ENCODE measurements at places on chromosomes 2 and 18.

GRCh38 chr18:10514082-10514481 is 11.7 kb upstream of the NAPG start:
- no peak for DNase-seq

- no peak for DNase-seq
Observed at GRCh38 chr2:105325389-105325963, 4.1 kb downstream of the TGFBRAP1 start.

DNA sequence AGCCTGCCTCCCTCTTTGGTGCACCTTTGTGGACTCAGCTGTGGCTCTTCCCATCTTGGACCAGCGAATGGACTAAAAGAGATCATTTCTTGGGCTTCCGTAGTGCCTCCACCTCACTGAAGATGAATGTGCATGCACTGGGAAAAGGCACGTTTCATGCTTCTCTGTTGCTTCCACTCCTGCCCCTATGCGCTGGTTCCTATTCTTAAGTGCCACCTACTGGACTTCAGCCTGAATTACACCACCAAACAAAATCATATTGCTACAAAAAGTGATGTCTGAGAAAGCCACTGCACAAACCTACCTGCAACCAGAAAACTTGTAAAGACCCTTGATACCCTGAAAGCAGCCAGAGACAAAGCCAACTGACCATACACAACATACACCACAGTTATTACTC is 695.6 kb downstream of the TSN start:
- no peak for DNase-seq

DNA sequence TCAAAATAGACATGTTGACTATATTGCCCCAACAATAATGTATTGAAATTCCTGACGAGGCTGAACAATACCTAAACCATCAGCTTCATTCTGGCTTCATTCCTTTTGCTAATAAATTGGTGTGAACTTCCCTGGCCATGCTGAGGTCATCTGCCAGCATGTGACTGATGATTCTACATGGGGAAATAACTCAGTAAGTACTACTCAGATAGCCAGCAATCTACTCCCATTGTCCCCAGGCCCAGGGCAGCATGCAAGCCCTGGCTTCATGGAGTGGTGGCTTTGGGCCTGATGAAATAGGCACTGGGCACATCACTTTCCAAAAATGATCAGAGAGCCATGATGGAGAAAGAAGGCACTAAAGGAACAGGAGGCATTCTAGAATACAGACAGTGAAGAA is 468.5 kb upstream of the PIK3C3 start:
- DNase-seq, result no peak

GRCh38 chr2:12155303-12156051 is 409.0 kb downstream of the LPIN1 start:
- no peak for DNase-seq

DNA sequence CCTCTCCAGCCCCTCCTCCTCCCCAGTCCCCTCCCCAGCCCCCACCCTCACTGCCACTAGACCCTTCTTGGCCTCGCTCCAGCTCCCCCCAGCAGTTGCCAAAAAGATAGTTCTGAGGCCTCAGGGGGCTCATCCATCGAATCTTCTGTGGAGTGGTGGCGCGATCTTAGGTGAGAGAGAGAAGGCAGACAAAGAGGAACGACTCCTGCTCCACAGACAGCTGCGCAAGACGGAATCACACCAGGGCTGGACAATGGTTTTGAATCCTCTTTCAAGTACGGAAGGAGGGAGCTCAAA is 68.1 kb downstream of the LAMA3 start:
- DNase-seq, result no peak

- DNase-seq, result no peak
Observed at GRCh38 chr2:153388246-153388645, 90.3 kb downstream of the RPRM start.

GRCh38 chr2:9538000-9538507 is 17.6 kb downstream of the ADAM17 start:
- no peak for DNase-seq

- no peak for DNase-seq
Observed at GRCh38 chr2:38239452-38239851, 137.6 kb downstream of the ATL2 start.

- DNase-seq, result no peak
Observed at GRCh38 chr2:190079160-190079559, 16.6 kb upstream of the MSTN start.

- no peak for DNase-seq
Observed at GRCh38 chr2:121513597-121514333, 16.9 kb upstream of the RNU4ATAC start.

- DNase-seq, result no peak
Observed at GRCh38 chr18:68267583-68267982, 447.3 kb downstream of the TMX3 start.

DNA sequence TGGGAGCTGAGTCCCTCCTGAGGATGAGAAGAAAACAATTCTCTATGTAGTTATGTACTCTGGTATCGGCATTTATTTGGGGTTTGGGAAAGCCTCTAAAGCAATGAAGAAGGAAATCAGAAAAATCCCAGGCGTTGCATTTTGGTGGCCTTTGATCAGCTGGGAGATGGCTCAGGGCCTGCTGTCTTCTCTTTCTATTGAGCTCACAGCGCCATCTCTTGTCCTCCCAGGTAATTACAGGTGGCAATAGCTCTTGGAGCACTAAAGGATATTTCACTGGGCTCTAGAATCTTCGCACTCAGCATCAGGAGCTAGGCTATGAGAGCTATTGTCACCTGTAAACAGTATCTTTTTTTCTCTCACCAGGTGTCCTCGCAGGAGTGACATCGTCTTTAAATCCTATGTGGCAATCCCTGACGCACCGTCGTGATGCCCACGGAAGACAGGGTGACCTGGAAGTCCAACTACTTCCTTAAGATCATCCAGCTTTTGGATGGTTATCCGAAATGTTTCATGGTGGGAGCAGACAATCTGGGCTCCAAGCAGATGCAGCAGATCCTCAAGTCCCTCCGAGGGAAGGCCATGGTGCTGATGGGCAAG is 76.1 kb upstream of the PMAIP1 start:
- DNase-seq, result peak; percentile 23

GRCh38 chr2:172244419-172245130 is 141.9 kb upstream of the DLX2 start:
- DNase-seq, result no peak
